ENCODE measurements at places on chromosomes 2 and 18. TPM values are rescaled to one million over a fixed set of nuclear protein-coding genes. Genes with fewer than 3 reads are reported as not detected.

Gene FAM110C
- 1.6 TPM for total RNA-seq

Gene NLRC4
- 1.3 TPM for total RNA-seq

DNA sequence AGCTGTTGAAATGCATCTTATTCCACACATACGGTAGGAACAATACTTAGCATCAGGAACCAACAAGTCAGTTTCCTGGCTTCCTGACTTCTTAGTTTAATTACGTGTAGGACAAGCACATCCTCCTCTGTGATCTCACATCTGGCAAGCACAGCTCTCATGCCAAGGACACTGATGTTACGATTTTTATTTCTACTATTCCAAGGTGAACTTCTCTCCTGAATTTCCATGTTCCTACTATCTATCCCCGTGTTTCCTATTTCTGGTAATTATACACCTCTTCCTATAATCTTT, 374.0 kb downstream of the NCKAP5 start:
- no peak for DNase-seq

- no peak for DNase-seq
These were observed 12.4 kb downstream of the UGGT1 start for GRCh38 chr2:128103407-128103806.

GRCh38 chr2:111062417-111062816, 58.3 kb upstream of the BCL2L11 start:
- DNase-seq, result no peak

All from breast epithelium (tissue), 4 donors.